ENCODE measurements at places on chromosomes 5 and 9.

DNA sequence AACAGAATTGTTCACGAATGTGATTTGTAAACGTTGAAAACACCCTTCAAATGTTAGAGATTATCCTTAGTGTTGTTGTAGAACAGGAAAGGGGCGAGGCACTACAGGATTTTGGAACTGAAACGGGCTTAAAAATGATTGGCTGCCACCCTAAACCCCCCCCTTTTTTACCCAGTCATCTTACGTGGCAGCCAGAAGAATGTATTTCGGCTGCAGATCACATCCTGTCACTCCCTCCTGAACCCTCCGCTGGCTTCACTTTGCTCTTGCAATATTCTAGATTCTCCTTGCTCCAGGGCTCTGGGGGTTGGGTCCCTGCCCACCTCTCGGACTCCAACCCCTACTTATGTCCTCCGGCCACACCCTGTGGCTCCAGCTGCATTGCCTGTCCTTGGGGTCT, 13.9 kb upstream of the UNC5A start:
- DNase-seq = no peak

DNA sequence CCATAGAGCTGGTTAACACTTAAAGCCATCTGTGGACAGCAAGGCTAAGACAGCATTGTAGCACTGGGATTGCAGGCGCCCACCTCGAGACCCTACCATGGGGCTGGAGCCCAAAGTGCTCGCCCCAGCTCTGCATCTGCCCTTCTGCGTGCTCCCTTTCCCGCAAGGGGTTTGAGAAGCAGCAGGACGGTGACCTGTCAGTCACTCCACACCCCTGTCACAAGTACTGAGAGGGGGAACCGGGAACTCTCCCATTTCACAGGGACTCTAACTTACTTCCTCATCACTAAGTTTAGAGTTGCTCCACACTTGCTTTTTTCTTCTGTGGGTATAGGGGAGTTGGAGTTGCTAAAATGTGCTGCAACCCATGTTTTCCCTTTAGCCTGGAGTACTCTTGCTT, 273.2 kb downstream of the SMARCA2 start:
- DNase-seq = no peak

DNA sequence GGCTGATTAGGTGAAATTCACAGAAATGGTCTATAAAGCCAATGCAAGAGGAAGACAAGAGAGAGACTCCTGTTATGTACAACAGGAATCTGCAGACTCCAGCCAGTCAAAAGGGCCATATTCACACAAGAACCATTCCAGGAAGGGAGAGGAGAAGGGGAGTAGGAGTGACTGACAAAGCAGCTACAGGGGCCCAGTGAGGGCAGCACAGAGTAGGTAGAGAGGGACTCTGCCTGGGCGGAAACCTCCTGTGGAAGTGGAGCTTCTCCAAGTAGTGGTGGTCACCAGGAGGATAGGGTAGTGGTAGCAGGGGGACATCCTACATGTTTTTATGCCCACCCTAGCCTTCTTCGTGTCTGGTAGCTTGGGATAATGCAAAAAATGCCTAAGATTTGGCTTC, 667.3 kb downstream of the ACTL7B start:
- DNase-seq = no peak

- DNase-seq = no peak
Observed at GRCh38 chr9:124788542-124789217, 11.7 kb downstream of the OLFML2A start.

DNA sequence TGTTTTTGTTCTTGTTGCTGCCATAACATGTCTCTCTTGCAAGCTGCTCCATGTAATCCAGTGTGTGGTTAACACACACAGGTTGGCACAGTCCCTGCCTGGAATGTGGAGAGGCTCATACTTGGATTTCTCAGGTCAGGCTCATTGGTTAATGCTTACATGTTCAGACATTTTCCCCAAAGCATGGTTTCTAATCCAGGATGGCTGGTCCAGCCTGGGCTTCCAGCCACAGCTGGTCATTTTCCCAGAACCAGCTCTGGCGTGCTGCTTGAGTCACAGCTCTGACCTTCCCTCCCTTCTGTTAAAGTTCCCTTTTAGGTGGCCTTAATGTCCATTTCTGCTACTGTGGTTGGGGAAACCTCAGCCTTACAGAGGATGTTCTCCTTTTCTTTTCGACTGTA, 294.3 kb downstream of the TAF11L14 start:
- no peak for DNase-seq

DNA sequence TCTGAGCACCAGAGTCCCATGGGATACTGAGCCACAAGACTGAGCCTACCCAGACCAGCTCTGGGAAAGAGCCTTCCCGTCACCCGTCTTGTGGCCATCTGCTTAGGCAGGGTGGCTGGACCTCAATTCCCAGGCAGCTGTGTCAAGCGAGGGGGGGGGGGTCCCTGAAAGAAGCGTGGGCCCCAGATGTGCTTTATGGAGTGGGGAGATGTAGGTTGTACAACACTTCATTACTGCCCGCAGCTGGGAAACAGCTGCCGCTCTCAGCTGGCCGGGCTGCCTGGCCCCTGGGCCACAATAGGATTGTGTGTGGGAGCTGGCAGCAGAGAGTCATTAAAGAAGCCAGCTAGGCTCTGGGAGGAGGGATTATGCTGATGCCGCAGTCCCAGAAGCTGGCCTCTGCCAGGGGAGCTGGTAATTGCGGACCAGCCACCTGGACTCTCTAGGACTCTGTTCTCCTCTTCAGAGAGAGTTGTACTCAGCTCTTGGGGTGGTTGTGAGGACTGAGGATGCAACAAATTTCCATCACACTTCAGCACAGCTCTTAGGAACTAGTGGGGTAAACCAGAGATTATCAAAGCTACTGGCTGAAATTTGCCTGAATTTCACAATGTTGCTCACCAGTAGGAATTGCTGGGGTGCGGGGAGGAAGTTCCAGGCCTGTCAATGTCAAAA, 145.4 kb downstream of the GADD45G start:
- peak; percentile 80 for DNase-seq

DNA sequence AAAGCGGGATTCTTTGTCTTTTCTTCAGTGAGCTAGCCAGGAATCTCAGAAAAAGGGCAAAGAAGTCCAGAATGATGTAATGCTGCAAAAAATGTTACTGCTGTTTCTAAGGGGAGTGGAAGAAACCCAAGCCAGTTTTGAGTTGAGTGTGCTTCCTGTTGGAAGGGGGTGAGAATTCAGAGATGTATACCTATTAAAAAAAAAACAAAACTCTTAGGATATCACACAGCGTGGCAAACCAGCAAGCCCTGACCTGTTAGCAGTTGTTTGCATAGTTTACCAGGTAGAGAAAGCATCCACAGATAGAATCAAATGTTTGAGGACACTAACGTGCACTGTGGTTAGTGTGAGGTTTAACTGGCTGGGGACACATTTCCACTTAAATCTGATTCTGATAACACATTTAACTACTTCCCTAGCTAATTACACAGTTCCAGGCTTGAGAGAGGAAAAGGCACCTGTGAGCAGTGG, 11.4 kb downstream of the BASP1 start:
- DNase-seq = peak; percentile 39

- DNase-seq = no peak
Observed at GRCh38 chr9:18405240-18405639, 68.7 kb upstream of the ADAMTSL1 start.

DNA sequence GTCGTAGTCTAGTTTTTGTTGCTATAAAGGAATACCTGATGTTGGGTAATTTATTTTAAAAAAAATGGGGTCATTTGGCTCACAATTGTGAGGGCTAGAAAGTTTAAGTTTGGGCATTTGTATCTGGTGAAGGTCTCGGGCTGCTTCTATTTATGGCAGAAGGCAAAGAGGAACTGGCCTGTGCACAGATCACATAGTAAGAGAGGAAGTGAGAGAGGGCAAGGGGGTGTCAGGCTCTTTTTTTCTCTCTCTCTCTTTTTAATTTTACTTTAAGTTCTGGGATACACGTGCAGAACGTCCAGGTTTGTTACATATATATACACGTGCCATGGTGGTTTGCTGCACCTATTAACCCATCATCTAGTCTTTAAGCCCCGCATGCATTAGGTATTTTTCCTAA, 453.3 kb downstream of the DIRAS2 start:
- no peak for DNase-seq

GRCh38 chr9:102445181-102445747, 549.9 kb upstream of the CYLC2 start:
- no peak for DNase-seq
